ENCODE measurements at places on chromosomes 7 and 10.

- peak; percentile 8 for DNase-seq
Measured at GRCh38 chr10:17989908-17990767, 38.4 kb downstream of the SLC39A12 start.

DNA sequence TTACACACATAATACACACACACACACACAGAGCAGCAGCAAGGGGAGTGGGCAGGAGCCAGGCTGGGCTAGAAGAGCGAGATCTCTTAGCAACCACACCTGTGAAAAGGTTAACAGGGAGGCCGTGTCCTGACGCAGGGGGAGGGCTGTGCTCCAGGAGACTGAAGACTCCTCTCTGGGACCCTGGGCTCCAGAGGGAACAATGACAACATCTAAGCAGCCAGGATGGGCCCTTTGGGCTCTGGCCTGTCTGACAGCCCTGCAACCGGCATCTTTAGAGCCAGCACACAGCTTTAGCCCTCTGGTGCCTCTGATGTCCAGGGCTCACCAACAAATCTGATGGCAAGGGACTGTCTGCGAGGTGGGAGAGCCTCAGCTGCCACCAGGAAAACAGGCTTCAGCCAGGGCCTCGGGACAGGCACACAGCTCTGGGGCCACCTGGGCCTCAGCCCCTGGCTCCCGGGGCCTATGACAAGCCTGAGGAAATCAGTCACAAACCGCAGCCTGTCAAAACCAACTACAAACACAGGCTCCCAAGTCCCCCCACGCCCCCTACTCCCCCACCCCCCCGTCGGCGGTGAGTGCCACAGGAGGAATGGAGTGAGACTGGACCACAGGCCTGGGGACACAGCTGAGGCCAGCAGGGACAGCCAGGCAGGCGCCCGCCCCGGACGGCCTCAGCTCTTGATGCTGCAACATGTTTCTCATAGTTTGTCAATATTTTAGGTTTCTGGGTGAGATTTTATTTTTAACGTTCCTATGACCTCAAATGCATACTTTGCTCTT is 102.8 kb downstream of the TNS3 start:
- DNase-seq: no peak

DNA sequence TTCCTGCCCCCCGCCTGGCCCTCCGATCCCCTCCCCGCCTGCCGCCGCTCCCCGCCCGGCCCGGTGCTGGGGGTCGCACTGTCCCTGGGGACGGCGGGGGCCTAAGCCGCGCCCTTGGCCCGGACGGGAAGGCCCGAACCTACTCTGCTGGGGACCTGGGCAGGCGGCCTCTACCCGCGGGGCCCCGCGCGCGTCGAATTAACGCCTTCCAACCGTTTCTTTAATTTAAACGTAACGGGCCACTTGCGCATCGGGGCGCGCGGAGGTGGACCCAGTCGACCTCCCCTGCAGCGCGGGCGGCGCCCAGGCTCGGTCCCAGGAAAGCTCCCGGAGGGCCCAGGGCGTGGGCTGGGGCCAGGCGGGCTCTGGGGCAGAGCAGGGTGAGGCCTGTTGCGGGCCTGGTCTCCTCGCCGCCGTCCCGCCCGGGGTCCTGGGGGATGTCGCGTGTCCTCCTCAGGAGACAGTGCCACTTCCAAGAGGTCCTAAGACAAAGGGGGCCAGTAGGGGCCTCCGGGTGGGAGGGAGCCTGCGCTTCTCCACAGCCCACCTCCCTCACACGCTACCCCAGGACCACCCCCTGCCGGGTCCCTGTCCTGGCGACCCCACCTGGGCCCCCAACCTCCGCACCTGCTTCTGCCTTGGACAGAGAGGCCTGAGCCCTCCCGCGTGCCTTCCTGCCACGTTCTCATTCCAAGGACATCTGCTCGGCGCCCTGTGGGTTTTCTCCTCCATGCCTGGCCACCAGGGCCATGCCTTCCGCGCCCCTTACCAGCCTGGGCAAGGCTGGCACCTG is 658 bp upstream of the PTPRN2 start:
- no peak for DNase-seq

DNA sequence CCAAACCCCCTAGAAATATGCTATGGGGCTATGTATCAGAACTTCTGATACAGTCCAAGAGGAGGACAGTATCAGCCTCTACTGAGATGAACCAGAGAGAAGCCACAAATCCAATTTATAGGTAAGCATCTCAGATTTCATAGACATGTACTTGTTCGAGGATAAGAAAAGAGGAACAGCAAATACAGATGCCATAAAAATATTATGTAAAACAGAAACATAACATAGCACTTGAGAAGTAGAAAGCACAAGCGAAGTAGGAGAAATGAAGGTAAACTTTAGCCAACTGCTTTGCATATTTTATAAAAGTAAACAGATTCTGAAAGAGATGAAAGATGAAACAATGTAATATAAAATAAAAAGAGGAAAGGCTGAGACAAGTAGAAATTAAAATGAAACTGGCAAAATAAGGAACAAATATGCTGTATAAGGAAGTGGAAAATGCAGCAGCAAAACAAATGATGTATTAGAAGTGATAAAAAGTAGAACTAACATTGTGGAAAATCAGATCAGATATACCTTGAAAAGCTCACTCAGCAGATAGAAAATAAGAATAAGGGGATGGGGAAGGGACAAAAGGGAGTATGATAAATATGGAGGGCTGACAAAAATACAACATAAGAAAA is 135.1 kb downstream of the SKAP2 start:
- no peak for DNase-seq

GRCh38 chr7:80748363-80749042 is 110.1 kb downstream of the CD36 start:
- DNase-seq: no peak

DNA sequence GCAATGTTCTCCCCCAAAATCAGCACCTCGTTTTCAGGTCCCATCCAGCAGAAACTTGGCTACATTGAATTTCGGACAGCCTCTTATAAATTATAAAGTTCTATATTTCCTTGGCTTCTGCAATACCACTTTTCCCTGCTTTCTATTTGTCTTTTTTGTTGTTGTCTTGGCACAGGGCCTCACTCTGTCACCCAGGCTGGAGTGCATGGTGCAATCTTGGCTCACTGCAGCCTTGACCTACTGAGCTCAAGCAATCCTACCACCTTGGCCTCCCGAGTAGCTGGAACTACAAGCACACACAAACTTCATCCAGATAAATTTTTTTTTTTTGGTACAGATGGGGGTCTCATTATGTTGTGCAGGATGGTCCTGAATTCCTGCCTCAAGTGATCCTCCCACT is 55.3 kb upstream of the HECW1 start:
- DNase-seq: no peak

Measured in GM12891 (cell line).